ENCODE measurements at places on chromosomes 2 and 18. TPM values are rescaled to one million over a fixed set of nuclear protein-coding genes. Genes with fewer than 3 reads are reported as not detected.

The CYTIP gene
- polyA plus RNA-seq = 1.6 TPM

The CPLX4 gene
- polyA plus RNA-seq = not detected

The SMC6 gene
- polyA plus RNA-seq = 8.9 TPM

The CHRND gene
- polyA plus RNA-seq = not detected

The RAB6C gene
- polyA plus RNA-seq = not detected

DNA sequence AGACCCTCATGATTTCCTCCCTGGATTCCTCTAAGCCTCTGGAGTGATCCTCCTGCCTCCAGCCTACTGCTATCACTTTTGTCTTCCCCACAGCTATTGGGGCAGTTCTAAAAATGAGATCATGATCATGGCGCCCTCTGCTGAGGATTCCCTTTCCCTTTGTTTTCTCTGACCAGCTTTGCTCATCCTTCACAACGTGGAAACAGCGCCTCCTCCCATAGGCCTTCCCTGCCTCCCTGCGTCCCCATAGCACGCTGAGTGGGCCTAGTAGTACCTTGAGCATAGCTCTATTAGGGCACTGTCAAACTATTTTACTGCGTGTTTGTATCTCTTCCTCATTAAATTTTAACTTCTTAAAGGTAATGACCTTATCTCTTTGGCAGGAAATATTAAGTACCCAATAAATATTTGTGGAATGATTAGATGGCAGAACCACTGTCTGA lies 207.0 kb upstream of the FANCL start:
- peak; percentile 84 for DNase-seq

DNA sequence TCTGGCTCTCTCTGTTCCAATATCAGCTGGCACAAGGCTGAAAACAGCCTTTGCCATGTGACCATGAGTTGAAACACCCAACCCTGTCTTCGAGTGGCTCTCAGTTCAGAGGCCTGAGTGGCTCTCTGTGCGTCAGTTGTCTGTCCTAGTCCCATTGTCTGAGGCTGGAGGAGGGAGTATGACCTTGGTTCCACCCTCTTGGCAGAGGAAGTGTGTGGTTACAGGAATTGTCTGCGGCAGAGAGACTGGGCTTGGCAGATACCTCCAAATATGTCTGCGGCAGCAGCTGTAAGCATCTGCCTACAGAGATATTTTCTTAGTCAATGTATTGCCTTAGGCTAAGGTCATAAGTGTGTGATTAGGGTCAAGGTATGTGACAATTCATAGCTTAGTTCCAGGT lies 32.6 kb downstream of the CNGA3 start:
- no peak for DNase-seq

- DNase-seq = peak; percentile 70
Observed at GRCh38 chr2:133817680-133818566, 249.7 kb upstream of the NCKAP5 start.

- no peak for DNase-seq
Observed at GRCh38 chr2:113780472-113780871, 24.0 kb upstream of the SLC35F5 start.

DNA sequence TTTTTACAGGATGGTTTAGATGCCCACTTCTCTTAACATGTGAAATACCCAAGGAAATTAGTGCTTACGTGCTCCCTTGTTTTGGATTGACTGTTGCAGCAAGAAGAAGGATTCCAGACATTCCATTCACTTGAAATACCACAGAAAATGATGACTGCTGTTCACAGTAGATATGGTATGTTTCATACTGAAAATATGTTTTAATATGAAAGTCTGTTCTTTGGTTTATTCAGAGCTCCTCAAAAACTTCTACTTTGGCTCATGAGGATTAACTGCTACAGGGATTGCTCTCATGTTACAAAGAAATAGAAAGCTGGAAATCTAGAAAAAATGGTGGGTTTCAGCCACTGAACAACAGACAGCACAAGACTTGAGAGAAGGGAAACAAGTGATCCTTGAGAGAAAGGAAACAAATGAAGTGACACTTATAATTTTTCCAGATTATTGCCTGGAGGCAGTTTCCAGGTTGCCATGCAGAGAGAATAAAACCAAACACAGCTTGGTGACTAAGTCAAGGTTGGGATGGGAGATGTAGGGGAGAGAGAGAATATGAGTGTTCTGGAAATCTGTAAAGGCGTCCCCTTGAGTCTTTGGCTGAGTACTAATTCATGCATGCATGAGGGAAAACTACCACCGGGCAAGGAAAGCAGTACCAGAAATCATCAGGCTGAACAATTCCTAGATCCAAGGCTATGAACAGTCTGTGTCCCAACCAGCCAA lies 348.1 kb downstream of the CLIP4 start:
- DNase-seq = no peak

All from hepatocyte (in vitro differentiated cells).